ENCODE measurements at places on chromosomes 6 and 20. TPM values are rescaled to one million over a fixed set of nuclear protein-coding genes. Genes with fewer than 3 reads are reported as not detected.
A peak's percentile ranks its signal among the peaks of the same experiment; 100 is the strongest.

LRFN2 gene
- total RNA-seq, result not detected

TNF gene
- total RNA-seq, result not detected

BPIFB2 gene
- total RNA-seq, result not detected

PLN gene
- not detected for total RNA-seq

MEA1 gene
- total RNA-seq, result 144 TPM

ENPP1 gene
- 5.6 TPM for total RNA-seq

DNA sequence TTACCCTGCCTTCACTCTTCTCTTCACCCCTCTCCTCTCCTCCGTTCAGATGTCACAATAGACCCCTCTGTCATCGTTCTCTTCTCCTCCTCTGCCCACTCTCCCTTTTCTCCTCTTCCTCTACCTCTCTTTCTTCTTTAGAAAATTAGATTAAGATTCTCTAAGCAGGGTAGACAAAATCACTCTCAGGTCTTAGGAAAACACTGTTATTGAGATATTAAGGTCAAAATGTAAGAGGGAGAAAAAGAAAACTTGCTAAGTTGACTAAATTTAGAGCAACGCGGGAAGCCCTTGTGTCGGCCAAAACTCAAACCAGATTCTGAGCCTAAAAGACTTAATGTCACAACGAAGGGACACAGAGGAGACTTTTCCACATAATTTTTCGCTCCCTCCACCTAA is 22.1 kb upstream of the ZNF184 start:
- no peak for DNase-seq

DNA sequence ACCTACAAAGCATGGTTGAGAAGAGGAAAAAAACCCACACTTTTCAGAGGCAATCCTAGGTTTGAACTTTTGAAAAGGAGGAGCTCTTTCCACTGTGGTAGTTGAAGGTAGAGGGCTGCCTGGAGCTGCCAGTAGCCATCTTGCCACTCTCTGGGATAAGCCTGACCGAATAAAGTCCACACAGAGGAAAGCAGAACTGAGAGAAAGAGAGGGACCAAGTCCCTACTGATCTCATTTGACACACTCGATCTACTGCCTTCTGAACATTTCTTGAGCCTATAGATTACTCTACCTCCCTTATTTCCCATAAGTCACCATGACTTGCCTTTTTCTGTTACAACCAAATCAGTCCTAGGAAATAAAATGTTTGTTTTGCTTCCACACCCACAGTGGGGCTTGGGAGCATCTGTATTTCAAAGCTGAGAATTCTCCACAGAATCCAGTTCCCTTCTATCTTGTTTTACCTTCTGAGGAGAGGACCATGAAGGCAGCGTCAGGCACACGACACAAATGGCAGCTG is 147.0 kb upstream of the PTPRK start:
- DNase-seq, result no peak

GRCh38 chr6:117829594-117830319 is 77.3 kb upstream of the SLC35F1 start:
- peak; percentile 53 for DNase-seq

Data from A172 (cell line).